ENCODE measurements at places on chromosomes 11 and 22.

DNA sequence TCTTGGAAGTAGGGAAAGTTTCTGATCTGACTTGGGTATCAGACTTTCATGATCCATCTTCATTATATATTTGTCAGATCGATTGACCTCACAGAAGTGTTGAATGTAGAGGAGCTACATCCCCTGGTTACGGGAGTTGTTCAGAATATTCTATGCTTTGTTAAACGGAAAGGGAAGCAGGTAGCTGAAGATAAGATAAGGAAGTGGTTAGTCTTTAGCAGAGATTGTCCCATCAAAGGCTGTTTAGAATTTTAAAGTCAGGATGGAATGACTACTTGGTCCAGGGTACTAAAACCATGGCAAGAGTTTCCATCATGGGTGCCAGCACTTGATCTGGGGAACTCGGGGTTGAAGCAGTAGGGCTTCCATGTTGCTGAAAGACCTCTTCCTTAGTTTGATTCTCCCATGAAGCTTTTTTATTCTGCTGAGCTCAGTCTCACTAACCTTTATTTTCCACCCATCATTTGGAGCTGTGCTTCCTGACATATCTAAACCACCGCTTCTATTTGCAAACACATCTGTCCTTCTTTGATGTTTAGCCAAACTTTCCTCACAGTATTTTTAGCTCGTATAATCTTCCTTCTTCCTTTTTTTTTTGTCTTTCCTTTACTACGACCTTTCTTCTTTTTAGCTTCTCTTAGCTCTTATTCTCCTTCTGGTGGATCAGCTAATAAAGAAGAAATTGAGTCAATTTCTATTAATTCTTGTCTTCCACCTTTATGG lies 4.0 kb upstream of the C22orf31 start:
- DNase-seq = no peak

DNA sequence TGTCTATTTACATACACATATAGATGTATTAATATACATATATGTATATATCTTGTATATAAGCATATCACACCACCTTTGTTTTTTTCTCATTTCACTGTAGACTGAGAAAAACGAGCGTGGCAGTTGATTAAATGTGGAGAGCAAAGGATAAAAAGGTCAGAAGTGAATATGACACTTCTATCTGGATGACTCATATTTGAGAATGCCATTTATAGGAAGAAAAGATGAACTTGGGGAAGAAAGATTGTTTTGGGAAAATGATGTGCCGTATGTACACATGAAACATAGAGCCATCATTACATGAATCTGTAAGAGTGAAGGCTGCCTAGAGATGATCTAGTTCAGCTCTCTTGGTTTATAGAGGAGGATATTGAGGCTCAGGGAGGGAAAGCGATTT lies 28.7 kb downstream of the AMOTL1 start:
- no peak for DNase-seq

- DNase-seq = no peak
Measured at GRCh38 chr11:36162006-36162882, 127.0 kb downstream of the COMMD9 start.

DNA sequence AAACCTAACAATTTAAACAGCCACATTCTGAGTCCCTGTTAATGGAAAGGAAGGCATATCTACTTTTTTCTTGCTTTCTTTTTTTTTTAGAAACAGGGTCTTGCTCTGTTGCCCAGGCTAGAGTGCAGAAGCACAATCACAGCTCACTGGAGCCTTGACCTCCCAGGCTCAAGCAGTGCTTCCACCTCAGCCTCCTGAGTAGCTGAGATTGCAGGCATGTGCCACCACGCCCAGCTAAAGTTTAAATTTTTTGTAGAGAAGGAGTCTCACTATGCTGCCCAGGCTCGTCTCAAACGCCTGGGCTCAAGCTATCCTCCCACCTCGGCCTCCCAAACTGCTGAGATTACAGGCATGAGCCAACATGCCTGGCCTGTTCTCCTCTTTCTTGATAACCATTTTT lies 25.4 kb downstream of the ARFGAP3 start:
- no peak for DNase-seq

GRCh38 chr11:67418476-67419281 lies 3.2 kb downstream of the CARNS1 start:
- DNase-seq = no peak

DNA sequence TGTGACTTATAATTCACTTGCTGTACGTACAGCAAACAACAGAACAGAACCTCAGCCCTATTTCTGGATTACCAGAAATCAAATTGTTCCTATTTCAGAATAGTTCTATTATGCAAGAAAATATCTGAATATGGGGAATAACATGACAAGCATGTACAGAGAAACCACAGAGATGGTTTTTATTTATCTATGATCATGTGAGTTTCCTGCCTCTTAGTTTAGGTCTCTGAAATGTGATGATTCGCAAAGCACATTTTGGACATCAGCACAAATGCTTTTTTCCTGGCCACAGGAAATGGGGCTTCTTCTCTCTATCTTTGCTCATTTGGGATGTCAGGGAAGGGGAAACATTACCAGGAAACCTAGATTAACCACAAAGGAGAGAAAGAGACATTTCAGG lies 266.7 kb upstream of the CTSC start:
- no peak for DNase-seq

- DNase-seq = no peak
Measured at GRCh38 chr22:25548866-25549464, 15.5 kb upstream of the GRK3 start.

All from kidney capillary endothelial cell (primary cell).